ENCODE measurements at places on chromosomes 6 and 20.

DNA sequence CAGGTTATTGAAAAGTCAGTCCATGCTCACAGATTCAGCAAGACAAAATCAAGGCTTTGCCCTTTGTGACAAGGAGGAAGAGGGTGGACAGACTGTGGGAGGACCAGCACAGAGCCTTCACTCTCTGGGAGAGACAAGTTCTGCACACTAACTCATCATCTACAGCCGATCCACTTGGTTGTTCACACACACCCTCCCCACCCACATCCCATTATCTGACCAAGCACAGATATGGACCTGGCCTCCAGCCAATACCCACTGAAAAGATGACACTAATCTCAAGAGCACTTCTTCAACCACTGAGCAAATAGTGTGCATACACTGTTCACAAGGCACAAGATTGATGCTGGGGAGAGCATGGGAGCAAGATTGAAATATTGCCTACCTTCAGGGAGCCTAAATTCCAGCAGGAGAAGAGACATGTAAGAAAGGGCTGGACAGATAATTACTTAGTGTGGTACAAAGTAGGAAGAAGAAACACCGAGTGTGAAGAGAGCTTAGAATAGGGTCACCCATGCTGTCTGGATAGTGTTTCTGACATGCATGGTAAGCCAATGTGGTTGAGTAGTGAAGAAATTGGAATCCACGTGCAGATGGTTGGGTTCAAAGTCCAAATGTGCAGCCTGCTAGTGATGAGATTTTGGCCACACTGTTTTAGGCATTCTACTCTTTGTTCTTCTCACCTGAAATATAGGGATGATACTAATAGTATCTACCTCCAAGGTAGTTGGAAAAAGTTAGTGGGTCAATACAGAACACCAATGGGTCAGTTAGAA, 21.7 kb upstream of the IL17A start:
- H3K27ac ChIP-seq, result no peak overlapping the region
- H3K36me3 ChIP-seq, result no peaks in the 10 kb centered on the region
- H3K4me1 ChIP-seq, result no peaks in the 10 kb centered on the region
- no peaks in the 10 kb centered on the region for H3K27me3 ChIP-seq
- DNase-seq, result no peak

DNA sequence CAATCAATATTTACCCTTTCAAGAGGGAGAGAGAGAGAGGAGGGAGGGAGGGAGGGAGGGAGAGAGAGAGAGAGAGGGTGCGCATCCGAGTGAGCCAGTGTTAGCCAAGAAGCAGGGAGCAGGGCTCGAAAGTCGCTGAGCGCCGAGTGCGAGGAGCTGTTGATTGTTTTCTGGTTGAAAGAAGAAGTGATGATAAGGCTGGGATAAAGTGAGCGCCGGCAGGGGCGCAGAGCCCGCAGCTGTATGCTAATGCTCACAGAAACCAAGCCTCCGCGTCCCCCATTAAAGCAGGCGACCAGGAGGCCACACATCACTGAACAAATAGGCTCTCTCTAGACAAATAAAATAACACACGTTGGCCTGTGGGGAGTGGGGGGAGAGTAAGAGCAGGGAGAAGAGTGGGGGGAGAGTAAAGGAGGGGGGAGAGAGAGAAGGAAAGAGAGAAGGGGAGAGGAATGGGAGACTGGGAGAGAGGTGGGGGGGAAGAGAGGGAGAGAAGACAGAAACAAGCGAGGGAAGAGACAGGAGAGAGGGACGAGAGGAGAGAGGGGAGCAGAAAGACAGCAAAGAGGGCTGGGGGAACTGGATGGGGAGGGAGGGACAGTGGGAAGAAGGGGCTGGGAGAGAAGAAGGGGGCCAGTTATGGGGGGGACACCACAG, 5.0 kb upstream of the INSM1 start:
- no peaks in the 10 kb centered on the region for H3K36me3 ChIP-seq
- no peak overlapping the region for H3K4me3 ChIP-seq
- peaks cover 34% of the 10 kb centered on the region for H3K4me1 ChIP-seq
- peak; percentile 65 for DNase-seq

GRCh38 chr6:149059557-149059956, 258.0 kb upstream of the TAB2 start:
- no peaks in the 10 kb centered on the region for H3K27me3 ChIP-seq
- H3K36me3 ChIP-seq, result no peaks in the 10 kb centered on the region
- H3K4me3 ChIP-seq, result no peak overlapping the region
- H3K27ac ChIP-seq, result no peak overlapping the region
- peaks cover 43% of the 10 kb centered on the region for H3K4me1 ChIP-seq
- peak; percentile 75 for DNase-seq

DNA sequence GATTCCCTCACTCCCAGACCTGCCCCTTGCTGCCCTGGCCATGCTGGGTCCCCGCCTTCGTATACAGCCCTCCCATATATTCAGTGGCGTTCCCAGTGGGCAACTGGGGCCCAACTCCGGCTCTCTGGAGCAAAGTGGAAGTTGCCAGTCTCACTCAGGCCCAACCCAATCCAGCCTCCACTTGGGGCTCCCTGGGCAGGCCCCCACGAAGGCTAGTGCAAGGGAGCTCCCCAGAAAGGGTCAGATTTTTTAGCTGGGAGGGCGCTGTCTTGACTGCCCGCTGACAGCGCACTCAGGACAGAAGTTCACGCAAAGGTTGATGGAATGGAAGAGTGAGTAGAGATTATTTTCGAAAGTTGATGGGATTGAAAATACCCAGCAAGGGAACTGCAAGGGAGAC, 5.9 kb downstream of the TP53TG5 start:
- DNase-seq, result no peak
- no peak overlapping the region for H3K27ac ChIP-seq
- H3K4me3 ChIP-seq, result no peak overlapping the region
- H3K36me3 ChIP-seq, result peaks cover 18% of the 10 kb centered on the region

GRCh38 chr6:105626295-105627158, 223.6 kb upstream of the PREP start:
- no peaks in the 10 kb centered on the region for H3K4me1 ChIP-seq
- DNase-seq, result no peak
- no peak overlapping the region for H3K27ac ChIP-seq
- H3K36me3 ChIP-seq, result no peaks in the 10 kb centered on the region

GRCh38 chr6:167330750-167331149, 5.9 kb downstream of the TTLL2 start:
- no peak overlapping the region for H3K27ac ChIP-seq
- H3K4me1 ChIP-seq, result no peaks in the 10 kb centered on the region
- H3K27me3 ChIP-seq, result no peaks in the 10 kb centered on the region
- no peaks in the 10 kb centered on the region for H3K36me3 ChIP-seq
- H3K4me3 ChIP-seq, result no peak overlapping the region
- DNase-seq, result no peak

DNA sequence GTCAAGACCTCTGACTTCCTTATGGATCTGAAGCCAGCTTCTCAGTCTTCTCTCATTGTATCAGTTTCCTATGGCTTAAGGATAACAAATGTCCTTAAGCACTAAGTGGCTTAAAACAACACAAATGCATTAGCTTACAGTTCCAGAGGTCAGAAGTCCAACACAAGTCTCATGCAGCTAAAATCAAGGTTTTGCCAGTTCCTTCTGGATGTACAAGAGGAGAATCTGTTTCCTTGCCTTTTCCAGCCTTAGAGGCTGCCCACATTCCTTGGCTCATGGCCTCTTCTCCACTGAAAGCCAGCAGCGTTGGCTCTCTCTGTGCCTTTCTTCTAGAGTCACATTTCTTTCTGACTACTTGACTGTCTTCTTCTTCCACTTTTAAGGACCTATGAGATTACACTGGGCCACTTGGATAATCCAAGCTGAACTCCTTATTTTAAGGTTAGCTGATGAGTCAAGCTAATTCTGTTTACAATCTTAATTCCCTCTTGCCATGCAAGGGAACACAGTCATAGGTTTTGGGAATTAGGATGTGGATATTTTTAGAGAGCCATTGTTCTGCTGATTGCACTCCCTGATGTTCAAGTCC, 179.0 kb downstream of the BCAS1 start:
- H3K27me3 ChIP-seq, result no peaks in the 10 kb centered on the region
- H3K4me1 ChIP-seq, result peaks cover 8% of the 10 kb centered on the region
- H3K4me3 ChIP-seq, result no peak overlapping the region
- H3K36me3 ChIP-seq, result no peaks in the 10 kb centered on the region
- DNase-seq, result no peak

DNA sequence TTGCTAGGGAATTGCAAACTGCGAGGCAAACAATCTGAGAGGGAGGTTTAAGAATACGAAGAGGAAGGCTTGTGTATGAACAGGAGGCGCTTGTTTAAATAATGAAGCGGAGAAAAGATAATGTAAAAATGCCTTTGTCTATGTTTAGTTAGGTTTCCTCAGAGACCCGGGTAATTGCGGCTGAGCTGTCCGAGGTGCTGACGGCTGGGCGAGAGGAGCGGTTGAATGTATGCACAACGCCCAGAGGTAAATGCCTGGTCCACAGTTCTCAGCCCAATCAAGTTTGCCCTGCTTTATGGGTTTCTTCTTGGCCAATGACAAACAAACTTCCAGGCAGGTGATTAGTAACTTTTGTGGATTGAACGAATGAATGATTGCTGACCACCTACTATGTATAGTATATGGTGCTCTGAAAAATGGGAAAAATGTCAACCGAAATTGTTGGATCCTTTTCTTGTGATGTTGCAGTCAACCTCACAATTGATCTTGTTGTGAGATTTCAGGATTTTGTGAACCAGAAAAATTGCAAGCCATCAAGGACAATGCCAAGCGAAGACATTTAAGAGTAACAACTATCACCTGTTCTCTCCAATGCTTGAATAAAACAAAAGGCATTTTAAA, 38.3 kb upstream of the SLC32A1 start:
- no peak overlapping the region for H3K4me3 ChIP-seq
- no peaks in the 10 kb centered on the region for H3K4me1 ChIP-seq
- peak; percentile 75 for DNase-seq
- H3K36me3 ChIP-seq, result no peaks in the 10 kb centered on the region
- no peaks in the 10 kb centered on the region for H3K27me3 ChIP-seq

- H3K4me1 ChIP-seq, result no peaks in the 10 kb centered on the region
- no peaks in the 10 kb centered on the region for H3K27me3 ChIP-seq
- peak; percentile 12 for DNase-seq
- H3K36me3 ChIP-seq, result no peaks in the 10 kb centered on the region
Measured at GRCh38 chr20:61886721-61887595, 178.7 kb downstream of the TAF4 start.

DNA sequence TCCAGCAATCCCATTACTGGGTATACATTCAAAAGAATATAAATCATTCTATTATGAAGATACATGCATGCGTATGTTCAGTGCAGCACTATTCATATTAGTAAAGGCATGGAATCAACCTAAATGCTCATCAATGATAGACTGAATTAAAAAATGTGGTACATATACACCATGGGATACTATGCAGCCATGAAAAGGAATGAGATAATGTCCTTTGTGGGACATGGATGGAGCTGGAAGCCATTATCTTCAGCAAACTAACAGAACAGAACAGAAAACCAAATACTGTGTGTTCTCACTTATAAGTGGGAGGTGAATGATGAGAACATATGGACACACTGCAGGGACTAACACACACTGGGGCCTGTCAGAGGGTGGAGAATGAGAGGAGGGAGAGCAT, 261.6 kb downstream of the GMDS start:
- H3K27me3 ChIP-seq, result no peaks in the 10 kb centered on the region
- DNase-seq, result no peak
- no peaks in the 10 kb centered on the region for H3K4me1 ChIP-seq

DNA sequence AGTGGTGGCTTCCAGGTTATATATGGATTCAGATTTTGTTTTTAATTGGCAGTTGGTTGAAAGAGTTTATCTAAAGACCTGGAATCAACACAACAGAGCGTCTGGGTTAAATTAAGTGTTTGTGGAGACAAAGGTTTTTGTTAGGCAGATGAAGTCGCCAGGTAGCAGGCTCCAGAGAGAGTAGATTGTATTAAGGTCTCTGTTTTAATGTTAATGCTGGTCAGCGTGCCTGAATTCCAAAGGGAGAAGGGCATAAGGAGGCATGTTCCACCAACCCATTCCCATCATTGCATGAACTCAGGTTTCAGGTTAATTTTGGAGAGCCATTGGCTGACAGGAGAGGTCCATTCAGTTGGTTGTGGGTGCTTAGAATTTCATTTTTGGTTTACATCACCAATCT, 744.1 kb upstream of the GJE1 start:
- DNase-seq, result no peak
- H3K27ac ChIP-seq, result no peak overlapping the region
- H3K27me3 ChIP-seq, result no peaks in the 10 kb centered on the region
- H3K4me3 ChIP-seq, result no peak overlapping the region

GRCh38 chr6:56852260-56853010, 102.5 kb upstream of the BEND6 start:
- peak overlapping the region; percentile 82 for H3K4me3 ChIP-seq
- peaks cover 6% of the 10 kb centered on the region for H3K4me1 ChIP-seq
- H3K36me3 ChIP-seq, result no peaks in the 10 kb centered on the region
- no peak for DNase-seq
- H3K27me3 ChIP-seq, result no peaks in the 10 kb centered on the region
- no peak overlapping the region for H3K27ac ChIP-seq

Measured in common myeloid progenitor, CD34-positive (primary cell).